ENCODE measurements at places on chromosomes 1 and 21.
A peak's percentile ranks its signal among the peaks of the same experiment; 100 is the strongest.

GRCh38 chr1:115630342-115630741, 11.4 kb upstream of the VANGL1 start:
- no peak for DNase-seq

GRCh38 chr1:226643177-226643576, 94.6 kb downstream of the STUM start:
- DNase-seq, result peak; percentile 55

DNA sequence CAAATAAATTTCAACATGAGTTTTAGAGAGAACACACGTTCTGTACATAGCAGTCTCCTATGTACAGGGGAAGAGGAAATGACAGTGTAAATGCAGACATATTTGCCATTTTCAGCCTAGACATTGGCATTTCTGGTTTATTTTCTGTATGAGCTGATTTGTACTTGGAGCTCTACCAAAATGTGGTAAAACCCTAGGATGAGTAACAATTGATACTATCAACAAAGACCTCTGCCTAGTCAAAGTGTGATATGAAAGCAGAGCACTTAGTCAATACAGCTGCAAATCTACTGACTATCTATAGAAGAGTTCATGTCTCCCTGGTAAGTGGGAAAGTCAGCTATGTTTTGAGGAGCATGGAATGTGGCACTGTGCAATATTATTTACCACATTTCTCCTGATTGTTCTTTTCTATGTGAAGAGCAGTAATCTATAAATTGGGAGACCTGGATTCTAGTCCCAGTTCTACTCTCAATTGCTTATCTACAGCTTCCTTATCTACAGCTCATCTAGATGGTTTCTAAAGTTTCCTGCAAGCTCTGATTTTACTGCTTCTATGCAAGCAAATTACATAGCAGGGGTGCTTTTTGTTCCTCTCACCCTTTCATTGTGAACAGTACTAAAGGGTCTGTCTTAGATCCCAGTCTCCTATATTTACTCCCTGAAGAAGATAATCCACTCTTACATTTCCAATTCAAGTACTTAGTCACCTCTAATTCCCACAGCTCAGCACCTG, 334.2 kb downstream of the NTNG1 start:
- DNase-seq, result no peak

DNA sequence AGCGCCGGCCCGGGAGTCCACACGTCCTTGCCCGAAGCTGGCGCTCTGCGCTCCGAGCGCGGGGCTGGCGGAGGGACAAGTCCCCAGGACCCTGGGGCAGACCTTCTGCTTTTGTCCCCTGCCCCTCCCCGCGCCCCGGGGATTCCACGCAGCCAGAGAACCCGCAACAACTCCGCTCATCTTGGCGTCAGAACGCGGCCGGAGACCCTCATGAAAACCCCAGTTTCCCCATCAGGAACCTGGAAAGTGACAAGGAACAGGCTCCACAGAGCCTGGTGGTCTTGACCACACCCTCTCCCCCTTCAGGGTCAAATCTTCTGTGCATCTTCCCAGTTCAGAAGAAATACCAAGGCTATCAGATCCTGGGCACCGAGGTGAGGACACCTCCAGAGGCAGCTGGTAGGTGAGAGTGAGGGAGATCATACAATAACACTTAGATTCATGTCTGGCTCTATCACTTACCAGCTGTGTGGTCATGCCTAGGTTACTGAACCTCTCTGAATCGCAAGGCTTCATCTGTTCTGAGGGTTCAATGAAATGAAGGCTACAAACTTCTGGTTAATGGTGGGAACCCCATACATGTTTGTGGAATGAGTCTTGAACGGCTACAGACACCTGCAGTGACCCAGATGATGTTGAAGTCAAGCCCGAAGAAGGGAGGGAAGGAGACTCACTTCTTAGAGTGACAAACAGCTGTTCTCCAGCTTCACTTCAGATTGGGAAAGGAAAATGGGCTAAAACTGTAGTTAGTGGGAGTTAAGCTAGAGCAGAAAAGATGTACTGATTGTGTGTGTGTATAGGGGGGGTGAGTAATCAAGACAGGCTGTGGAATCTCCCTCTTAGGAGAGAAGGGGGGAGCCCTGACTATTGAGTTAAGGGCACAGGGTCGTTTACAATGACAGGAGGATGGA, 555 bp upstream of the RSPO1 start:
- no peak for DNase-seq

- DNase-seq, result no peak
Observed at GRCh38 chr1:60540141-60540540, 466.6 kb upstream of the C1orf87 start.

Data from activated CD4-positive, alpha-beta T cell treated with anti-CD3 and anti-CD28 coated beads, Interleukin-2, amount 50 U/mL, for 24 hours (primary cell).